Ammon's horn (tissue), 1 donor: ENCODE measurements at places on chromosomes 2 and 18.

DNA sequence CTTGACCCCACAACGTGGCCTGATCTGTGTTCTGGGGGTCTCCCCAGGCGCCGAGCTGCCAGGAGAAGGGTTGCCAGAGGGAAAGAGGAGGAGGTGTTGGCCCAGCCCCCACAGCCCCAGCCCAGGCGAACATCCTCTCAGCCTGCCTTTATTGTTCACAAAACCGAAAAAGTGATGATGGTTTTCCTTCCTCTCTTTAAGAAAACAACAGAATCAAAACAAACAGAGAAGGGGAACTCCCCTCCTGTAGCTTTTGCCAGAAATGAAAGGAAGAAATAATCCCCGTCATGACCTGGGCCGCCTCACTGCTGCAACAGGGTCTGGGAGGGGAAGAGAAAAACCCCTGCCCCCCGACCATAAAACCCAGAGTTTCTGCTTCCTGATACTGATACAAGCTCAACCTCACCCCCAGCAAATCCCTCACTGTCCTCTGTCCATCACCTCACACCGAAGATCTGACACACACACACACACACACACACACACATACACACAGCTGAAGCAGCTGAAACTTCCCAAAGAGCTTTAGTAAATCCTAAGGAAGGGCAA, 52.0 kb downstream of the ZFP36L2 start:
- DNase-seq, result peak; percentile 58

DNA sequence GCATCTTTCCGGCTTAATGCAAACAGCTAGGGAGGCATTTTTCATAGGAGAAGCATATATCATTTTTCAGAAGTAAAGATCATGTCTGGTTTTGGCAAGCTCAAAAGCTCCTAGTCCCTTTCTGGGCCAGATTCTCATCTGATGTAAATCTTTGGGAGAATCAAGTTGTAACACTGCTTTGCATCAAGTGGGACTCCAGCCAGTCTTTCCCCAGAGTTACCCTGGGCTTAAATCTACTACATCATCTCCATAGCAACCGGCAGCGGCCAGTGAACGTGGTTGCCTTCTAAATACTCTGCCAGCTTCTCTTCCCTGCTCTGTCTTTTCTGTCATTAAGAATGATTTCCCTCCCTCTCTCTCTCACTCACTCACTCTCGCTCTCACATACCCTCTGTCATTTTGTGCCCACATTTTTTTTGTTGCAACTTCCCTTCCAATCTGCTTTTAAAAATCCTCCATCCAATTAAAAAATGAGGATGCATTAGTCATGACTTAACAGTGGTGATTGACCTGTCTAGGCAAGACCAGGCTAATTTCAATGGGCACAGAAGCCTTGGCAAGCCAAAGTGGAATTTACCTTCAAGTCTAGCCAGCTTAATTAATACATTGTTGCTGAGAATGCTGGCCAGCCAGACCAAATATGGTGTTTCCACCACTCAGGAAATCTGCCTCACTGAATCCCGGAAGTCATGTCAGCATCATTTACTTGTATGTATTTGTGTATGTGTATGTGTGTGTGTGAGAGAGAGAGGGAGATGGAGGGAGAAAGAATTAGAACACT, 93.0 kb downstream of the NRP2 start:
- DNase-seq, result no peak

DNA sequence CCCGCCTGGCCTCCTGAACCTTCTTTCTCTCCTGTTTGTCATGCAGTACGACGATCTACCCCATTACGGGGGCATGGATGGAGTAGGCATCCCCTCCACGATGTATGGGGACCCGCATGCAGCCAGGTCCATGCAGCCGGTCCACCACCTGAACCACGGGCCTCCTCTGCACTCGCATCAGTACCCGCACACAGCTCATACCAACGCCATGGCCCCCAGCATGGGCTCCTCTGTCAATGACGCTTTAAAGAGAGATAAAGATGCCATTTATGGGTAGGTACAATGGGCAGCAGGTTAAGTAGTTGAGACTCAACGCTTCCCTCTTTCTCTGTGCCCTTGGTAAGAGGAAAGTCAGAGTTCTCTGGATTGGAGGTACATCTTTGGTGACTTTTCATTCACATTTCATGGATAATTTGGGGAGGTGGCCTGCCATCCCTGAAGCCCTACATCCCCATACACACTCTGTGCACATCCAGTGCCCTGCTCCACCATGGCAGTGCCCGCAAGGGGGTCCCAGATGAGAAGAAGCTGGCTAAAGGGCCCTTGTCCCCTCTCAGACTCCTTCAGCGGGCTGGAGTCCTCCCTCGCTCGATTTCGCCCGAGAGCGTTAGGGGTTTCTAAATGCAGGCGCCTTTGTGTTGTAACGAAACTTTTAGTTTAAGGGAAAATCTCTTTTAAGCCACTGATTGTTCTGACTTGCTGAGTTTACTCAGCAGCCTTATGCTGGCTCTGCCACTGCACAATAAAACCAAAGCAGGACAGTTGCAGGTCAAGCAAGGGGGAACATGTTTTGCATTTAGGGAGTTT, 3.0 kb downstream of the MEIS1 start:
- no peak for DNase-seq

DNA sequence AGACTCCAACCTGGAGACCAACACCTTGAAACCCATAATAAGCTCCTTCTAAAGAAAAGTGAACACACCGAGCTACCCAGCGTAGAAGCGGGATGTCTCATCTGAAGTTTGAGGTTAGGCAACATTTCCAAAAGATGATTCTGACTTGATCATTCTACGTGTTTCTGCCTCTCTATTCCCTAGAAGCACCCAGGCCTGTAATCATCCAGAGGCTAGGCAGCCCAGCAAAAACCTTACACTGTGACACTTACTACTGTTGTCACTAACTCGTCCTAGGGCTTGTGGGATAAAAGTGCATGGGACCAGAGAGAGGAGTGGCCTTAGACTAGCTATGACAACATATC, 1.4 kb downstream of the ZBTB14 start:
- no peak for DNase-seq

DNA sequence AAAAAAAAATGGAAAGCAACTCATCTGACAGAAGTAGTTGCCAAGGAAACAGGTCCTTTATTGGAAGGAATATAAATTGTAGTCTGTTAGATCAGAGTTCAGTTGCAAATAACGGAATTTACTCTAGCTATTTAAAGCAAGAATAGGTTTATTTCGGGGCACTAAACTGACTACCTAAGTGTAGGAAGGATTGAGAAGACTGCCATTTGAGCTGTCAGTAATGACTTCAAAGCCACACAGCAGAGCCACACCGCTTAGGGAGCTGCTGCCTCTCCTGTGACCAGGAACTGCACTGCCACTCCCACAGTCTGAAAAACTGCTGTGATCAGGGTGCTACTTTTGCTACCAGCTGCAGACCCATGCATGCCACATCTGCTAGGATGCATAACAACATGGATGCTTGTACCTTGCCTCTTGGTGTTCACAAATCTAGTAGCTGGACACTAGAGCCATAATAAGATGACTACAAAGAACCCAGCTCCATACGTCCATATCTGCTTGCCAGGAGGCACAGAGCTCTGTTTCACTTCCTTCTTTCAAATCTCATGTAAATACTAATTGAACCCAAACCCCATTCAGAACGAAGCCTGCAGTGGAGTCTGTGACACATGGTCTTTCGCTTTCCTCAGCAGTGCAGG, 2.2 kb downstream of the DSG2 start:
- peak; percentile 39 for DNase-seq

DNA sequence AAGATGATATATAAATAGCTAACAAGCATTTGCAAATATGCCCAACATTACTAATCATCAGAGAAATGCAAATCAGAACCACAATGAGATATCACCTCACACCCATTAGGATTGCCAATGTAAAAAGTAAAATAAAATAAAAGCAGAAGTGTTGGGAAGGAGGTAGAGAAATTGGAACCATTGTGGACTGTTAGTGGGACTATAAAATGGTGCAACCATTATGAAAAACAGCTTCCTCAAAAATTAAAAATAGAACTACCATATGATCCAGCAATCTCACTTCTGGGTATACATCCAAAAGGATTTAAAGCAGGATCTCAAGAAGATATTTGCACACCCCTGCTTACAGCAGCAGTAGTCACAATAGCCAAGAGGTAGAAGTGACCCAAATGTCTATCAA, 99.8 kb upstream of the DAPL1 start:
- no peak for DNase-seq

- DNase-seq, result no peak
Observed at GRCh38 chr18:7548721-7549120, 18.4 kb upstream of the PTPRM start.

DNA sequence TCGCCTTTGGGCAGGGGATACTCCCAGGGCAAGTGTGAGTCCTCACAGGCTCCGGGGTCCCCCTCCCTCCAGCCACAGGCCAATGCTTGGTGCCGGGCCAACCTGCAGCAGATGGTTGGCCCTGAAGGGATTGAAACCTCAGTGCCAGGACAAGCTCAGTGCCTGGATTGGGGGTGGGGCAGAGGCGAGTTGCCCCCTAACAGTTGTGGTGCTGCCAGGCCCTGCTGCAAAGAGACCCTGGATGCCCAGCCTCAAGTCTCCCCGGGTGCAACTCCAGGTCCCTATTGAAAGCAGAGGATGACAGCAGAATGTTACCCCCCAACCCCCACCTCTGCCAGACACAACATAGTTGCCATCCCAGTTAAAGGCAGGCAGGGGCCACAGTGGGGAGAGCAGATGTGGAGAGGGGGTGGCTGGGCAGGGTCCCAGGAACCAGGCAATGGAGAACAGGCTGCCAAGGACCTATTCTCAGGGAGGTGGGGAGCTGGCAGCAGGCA, 9.5 kb upstream of the RNF103 start:
- DNase-seq, result peak; percentile 63

- DNase-seq, result no peak
Observed at GRCh38 chr2:12180031-12180430, 433.6 kb downstream of the LPIN1 start.

DNA sequence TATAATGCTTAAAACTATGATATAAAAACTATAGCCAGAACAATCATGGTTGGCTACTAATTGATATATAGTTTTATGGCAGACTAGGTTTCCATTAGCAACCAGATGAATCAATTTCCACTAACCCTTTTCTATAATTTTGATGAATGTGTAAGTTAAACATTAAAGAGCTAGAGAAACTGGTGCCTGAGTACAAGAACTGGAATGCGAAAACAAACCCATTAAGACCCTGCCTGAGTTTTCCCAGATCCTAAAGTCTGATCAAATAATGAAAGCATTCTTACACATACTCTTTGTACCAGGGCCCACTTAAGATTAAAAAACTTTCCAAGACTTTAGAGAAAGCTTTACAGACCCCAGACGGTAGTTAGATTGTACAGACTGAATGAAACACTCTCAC, 21.3 kb downstream of the MRPL19 start:
- DNase-seq, result no peak

DNA sequence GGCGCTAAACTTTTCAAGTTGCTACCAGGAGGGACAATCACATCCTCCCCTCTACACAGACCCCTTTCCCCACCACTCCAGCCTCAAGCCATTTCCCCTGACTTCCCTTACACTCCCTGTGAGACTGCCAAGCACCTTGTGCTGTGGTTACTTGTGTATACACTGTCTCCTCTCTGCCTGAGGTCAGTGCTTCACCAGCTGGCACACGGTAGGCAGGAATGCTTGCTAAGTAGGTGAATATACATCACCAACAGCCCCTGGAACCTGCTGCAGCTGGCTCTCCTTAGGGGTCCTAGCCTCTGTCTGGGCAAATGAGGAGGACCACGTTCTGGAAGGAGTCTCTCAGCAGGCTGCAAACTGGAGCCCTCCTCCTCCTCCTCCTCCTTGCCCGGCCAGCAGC, 38.3 kb upstream of the ACAA2 start:
- DNase-seq, result no peak

GRCh38 chr18:13809043-13809430, 14.9 kb upstream of the MC5R start:
- DNase-seq, result no peak

GRCh38 chr2:176107731-176108181, 676 bp downstream of the HOXD11 start:
- DNase-seq, result no peak

DNA sequence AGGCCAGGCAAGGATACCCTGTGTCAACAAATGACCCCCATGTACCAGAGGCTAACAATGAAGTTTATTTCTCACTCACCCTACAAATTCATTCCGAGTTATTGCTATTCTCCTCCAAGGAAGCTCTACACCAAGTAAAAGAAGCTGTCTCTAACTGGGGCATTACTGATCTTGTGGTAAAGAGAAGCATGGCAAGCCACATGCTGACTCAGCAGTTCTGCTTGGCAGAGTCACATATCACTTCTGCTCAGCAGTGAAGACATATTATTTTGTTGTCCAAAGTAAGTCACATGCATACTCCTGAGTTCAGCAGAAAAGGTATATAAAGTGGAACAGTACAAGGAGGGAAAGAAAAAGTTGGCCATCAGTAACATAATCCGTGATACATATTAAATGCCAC, 315.8 kb downstream of the GULP1 start:
- DNase-seq, result no peak

- DNase-seq, result peak; percentile 57
Observed at GRCh38 chr2:159101755-159102489, 133.5 kb downstream of the TANC1 start.

DNA sequence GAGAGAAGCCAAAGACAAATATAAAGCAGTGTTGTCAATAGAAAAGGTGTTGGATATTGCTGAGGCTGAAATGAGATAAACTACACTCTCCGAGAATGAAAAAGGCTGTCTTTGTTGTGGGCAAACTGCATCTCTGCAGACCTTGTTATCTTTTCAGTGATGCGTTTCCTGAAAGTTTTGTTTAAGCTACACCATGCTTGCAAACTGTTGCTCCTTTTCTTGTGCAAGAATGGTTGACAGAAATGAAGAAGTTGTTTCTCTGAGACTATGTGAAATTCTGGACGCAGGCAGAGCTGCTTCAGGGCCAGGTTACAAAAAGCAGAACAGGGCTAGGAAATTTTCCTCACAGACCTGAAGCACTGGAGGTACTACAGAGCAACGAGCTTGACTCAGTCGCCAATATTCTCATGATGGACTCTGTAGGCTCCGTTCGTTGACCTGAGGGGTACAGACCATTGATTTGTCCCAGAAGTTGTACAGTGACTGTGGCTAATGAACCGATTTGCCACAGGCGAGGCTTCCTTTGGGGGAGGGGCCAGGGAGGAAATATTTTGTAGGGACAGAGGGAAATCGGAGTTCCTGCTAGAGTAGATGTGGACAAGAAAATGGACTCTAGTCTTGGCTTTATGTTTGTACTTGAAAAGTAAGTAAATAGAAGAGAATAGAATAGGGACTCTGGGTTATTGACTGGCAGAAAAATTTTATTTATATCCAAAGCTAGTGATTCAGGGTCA, 3.5 kb upstream of the ATL2 start:
- DNase-seq, result no peak

DNA sequence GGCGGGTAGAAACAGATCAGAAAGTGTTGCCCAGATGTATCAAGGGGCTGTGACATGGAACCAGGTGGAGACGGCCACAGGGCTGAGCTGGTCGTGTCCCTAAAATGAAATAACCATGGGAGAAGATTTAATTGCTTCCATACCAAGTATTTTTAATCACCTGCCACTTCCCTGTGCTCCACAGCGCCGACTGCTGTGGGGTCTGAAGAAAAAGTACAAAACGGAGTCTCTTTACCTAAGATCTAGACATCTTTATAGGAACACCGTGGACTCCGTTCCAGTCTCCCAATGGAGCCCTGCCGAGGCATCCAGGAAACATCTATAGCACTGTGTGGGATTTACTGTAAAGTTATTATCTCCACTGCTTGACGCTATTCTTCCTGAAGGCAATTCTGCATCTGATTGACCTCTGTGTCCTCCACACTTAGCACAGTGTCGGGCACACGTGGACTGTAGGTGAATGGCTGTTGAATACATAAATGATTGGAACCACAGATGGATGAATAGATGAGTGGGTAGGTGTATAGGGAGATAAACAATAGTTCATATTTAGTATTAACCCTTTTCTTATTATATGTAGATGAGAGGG, 21.6 kb upstream of the GYPC start:
- DNase-seq, result no peak

GRCh38 chr2:201234663-201235135, 25.6 kb upstream of the CASP8 start:
- DNase-seq, result no peak
